SK-N-SH (cell line): ENCODE measurements at places on chromosomes 2 and 18.

- no peak for DNase-seq
Observed at GRCh38 chr18:58057291-58057965, 13.4 kb downstream of the NEDD4L start.

DNA sequence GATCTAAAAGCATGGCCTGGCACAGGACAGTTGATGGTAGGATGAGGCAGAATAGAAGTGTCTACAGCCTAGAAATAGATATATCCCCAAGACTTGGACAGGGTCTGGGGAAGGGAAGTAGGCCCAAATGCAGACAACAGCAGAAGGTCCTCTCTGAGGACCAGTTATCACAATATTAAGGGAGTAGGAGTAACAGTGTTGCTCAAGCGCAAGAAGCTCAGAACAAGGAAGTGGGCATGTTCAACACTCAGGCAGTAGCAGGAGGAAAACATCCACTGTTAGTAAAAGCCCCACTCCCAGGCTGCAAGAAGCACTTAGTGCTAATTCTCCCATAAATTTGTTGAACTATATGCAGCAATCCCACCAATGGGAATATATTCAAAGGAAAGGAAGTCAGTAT lies 314.7 kb downstream of the METTL4 start:
- no peak for DNase-seq

DNA sequence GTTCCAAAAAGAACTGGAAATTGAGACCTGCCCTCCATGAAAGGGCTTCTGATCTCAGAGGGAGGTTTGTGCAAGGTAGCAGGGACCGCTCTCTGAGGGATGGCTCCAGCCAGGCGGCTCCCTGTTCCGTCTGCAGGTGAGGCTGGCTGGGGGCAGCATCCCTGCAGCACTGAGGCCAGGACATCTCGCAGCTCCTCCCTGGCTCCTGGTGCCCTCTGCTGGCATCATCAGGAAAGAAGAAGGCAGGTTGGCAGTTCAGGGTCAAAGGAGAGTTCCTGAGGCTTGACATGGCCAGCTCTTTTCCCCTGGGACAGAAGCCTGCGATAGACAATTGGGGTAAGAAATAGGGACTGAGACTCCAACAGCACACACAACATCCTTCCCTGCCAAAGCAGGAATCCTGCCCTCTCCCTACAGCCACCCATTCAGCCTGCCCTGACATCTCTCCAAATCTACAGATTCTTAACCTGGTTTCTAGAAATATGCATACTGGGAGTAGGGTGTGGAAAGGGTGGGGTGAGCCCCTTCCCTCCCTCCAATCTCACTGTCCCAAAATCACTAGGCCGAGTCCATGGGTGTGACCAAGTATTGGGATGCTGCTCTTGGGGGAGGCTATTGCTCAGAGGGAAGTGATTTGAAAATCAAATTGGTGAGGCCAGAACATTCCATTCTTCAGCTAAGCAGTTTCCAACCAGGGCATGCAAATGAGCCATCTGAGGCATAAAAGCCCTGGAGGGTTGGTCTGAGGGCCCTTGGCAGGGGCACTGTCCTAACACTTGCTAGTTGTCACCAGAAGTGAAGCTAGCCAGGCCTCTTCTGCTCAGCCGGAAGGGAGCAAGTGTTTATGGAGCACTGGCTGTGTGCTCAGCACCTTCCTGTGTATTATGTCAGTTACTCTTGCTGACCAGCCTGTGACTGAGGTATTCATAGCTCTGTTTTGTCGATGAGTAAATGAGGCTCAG lies 185.4 kb downstream of the TFCP2L1 start:
- DNase-seq = peak; percentile 65

- peak; percentile 56 for DNase-seq
Observed at GRCh38 chr2:47512581-47513083, 109.7 kb downstream of the MSH2 start.

DNA sequence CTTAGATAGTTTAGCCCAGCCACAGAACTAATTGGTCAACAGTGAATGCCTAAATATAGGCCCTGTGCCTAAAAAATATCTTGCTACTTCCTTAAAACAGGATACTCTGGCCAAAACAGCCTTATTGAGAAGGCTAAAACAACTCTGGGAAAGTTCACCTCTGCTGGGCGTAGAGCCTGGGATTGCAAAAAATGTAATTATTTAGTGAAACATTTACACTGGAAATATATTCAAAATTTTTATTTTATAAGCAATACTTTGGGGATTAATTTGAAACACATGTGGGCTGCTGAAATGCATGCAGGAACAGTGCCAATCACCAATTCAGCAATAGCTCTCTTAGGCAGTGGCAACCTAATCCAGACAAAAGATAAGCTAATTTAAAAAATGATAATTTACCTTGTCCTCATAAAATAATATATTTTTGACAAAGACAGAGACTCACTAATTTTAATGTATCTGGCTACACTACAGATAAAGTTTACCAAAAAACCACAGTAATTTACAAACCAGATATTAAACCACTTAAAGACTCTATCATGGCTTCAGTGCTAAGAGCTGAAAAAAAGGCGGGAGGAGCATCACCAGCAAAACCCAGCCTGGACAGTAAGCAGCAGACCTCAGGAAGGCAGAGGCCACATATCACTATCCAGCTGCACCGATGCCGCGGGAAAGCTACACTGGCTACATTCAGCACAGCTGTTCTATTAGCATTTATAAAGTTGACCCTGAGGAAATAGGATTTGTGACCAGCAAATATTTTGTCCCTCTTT lies 18.5 kb downstream of the TRAK2 start:
- DNase-seq = peak; percentile 80
